Stimulated activated CD4-positive, alpha-beta T cell treated with anti-CD3 and anti-CD28 coated beads, TNF-alpha, amount 100 ng/mL, for 24 hours (primary cell): ENCODE measurements at places on chromosomes 5 and 9.

DNA sequence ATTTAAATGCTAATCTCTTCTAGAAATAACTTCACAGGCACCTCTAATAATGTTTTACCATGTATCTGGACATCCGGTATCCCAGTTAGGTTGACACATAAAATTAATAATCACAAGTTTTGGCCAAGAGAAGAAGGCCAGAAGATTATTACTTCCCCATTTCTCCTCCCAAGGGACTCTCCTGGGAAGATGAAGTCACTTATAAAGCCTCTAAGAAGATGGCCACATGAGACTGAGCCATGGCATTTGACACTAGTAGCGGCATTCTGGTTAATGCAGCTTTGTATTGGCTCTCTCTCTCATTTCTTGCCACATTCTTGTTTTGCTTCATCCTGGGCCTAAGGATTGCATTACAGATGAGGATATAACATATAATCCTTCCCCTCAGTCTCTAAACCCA, 34.5 kb upstream of the RASA1 start:
- DNase-seq = no peak

DNA sequence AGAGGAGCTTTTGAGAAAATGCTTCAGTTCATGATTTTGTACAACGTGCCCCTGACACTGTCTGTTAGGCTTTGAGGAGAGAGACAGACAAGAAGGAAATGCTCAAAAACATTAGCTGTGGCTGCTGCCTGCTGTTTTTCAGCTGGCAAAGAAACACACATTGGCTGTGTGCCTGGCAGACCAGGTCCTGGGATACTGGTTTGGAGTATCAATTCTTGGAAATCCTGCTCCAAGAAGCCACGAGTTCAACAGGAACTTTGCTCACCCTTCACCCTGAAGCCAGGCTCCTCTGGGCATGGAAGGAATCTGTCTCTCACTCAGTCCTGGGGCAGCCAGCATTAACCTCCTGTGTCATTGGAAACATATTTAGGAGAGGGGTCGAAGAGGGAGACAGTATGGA, 245.5 kb downstream of the AUH start:
- DNase-seq = no peak

DNA sequence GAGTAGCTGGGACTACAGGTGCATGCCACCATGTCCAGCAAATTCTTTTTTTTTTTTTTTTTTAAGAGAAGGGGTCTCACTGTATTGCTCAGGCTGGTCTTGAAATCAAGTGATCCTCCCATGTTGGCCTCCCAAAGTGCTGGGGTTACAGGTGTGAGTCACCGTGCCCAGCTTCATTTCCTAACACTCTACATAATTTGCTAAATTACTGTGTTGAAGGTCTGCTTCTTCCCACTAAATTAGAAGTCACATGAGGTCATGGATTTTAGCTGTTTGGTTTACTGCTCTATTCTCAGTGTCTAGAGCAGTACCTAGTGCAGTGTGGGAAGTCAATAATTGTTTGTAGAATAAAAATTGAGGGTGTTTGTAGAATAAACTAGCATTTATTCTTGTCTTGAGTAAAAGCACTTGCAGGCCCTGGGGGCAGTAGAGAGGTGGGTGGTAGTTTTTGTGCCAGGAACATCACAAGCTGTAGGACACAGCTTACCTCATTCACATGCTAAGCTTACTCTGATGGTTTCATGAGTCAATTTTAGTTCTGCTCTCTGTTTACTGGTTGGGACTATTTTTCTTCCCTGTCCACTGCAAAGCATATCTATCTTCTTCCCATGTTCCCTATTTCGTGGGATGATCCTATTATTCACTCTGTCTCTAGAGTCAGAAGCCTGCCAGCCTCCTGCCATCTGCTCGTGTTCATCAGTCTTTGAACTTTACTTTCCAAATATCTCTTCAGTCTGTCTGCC, 7.0 kb downstream of the TEX48 start:
- no peak for DNase-seq

GRCh38 chr5:158406884-158407823, 548.2 kb upstream of the CLINT1 start:
- DNase-seq = no peak

DNA sequence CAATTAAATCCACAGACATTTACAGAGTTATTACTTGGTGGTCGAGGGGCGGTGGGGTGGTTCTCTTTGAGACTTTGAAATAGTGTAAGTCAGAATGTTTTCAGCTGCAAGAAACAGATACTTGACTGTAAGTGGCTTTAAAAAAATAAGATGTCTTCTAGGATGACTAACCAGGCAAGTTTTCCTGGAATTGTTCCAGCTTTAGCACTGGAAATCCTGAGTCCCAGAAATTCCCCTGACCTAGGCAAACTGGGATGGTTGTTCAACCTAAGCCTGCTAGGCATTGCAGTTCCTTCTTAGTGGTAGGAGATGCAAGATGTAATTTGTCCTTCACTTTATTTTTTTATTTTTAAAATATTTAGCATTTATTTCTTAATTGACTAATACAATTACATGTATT, 169.5 kb upstream of the POC5 start:
- no peak for DNase-seq

DNA sequence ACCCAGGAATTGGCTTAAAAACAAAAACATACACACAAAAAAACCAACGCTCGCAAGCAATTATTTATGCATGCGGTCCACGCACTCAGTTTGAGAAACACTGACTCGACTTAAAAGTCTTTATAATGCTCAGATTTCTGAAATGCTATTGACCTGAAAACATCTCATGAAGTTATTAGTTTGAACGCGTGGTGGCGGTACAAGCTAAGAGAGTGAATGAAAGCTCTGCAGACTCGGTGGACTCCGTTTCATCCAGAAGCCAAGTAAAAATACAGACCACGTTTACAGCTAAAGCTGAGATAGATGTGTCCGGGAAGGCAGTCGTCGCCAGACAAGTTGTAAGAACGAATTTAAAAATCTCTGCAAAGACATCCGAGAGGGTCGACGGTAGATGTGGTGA, at the start of gene PCDHB6:
Gene PCDHB6 (plus strand): TSS at position 246 of the 400 bp plus-strand sequence. CDS start 201 bp downstream, outside the sequence.
- DNase-seq = no peak

- no peak for DNase-seq
These were observed 182.6 kb upstream of the ELL2 start for GRCh38 chr5:96144289-96144688.

DNA sequence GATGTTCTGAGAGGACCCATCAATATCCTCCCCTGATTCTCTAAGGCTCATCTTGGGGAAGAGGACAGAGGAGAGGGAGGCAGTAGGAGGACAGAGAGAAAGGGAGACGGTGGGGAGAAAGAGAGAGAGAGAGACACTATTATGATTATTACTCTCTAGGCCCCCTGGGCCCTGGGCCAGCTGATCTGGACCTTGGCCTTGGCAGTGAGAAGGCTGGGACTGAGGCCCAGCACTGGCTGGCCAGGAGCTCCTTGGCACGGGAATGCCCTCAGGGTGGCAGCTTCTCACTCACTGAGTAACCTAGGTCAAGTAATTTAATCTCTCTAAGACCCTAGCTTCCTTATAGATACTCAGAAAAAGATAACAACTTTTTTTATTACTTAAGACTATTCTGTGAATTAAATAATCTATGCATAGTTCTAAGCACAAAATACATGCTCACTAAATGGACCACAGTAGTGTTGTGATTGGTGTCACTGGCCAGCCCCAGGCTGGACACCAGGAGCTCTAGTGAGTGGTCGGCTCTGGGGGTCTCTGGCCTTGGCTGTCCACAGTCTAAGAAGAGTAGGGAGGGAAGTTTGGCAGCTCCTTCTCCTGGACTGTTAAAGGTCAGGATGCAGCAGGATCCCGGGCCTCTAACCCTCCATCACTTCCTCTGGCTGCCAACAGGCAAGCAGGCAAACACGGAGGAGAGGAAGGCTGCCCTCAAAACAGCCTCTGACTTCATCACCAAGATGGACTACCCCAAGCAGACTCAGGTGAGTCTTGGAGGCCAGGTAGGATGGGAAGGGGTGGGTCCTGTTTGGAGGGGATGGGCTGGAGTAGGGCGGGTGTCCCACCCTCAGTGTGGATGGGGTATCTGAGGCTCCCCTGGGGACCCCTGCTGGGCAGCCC, 50.0 kb downstream of the GSN start:
- no peak for DNase-seq

GRCh38 chr9:136325358-136325757, 2.0 kb upstream of the GPSM1 start:
- DNase-seq = no peak

GRCh38 chr5:98414938-98415337, 358.5 kb upstream of the RGMB start:
- DNase-seq = no peak

DNA sequence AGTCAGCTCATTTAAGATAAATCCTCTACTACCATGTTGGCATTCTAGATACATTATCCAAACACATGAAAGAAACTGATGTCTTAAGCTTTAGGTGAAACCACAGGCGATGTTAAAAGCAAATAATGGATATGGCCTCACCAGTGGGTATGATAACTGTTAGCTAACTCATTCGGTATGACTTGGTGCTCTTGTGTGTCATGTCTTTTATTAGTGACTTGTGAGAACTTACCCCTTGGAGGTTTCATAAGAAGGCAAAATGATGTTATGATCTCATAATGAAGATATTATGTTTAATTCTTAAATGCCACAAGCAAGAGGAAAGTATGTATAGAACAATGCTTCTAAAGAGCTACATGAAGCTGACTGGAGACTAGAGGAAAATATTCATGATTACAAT, 1227.0 kb downstream of the EFNA5 start:
- no peak for DNase-seq

DNA sequence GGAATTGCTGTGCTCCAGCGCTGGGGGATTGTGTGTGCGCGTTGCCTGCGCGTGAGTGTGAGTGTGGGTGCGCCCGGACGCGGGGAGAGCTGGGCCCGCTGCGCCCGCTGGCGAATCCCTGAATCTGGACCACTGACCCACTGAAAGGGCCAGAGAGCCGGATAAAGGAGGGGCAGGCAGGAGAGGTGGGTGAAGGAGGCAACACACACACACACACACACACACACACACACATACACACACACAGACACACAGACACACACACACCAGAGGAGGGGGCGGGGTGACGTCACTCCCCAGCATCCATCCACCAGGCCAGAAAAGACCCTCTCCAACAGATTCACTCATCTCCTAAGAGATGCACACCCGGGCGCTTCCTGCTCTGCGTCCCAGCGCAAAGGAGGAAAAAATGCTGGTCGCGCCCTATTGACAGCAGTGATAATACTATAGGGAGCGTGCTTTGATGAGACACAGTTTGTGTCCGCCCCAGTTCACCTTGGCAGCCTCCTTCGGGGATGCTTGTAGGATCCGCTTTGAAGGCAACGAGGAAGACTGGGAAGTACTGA, 1059.1 kb upstream of the DMAC1 start:
- DNase-seq = no peak

DNA sequence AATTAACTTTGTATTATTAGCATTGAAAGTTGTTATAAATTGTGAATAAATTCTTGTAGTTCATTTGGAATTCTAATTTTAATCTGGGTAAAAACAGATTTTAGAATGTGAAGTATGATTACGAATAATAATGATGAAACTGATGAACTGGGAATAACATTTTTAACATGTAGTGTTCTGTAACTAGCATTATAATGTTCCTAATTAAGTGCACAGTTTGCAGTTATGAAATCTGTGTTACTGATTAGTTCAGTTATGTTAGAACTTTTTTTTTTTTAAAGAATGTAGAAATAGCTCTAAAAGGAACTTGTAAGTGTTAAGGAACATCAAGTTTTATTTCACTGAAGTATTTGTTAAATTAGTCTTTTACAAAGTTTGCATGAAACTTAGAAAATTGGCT, 48.9 kb upstream of the EIF4EBP3 start:
- DNase-seq = no peak

DNA sequence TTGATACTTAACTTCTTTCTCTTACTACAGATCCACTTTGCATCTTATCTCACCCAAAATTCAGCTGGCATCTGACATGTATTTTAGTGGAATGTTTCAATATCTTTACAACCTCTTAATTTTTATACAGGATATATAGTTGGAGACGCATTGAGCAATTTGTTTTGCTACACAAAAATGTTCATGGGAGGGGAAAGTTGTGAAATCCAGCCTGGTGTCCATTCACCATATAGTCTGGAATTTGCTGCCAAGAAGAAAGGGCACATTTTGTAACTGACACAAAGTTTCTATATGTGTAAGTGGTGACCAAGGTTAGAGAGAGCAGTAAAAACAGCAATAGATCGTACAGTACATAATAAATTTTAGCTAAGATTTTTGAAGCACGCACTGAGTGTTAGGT, 14.0 kb upstream of the CHD1 start:
- no peak for DNase-seq

GRCh38 chr5:156191547-156191946, 135.4 kb upstream of the SGCD start:
- no peak for DNase-seq

DNA sequence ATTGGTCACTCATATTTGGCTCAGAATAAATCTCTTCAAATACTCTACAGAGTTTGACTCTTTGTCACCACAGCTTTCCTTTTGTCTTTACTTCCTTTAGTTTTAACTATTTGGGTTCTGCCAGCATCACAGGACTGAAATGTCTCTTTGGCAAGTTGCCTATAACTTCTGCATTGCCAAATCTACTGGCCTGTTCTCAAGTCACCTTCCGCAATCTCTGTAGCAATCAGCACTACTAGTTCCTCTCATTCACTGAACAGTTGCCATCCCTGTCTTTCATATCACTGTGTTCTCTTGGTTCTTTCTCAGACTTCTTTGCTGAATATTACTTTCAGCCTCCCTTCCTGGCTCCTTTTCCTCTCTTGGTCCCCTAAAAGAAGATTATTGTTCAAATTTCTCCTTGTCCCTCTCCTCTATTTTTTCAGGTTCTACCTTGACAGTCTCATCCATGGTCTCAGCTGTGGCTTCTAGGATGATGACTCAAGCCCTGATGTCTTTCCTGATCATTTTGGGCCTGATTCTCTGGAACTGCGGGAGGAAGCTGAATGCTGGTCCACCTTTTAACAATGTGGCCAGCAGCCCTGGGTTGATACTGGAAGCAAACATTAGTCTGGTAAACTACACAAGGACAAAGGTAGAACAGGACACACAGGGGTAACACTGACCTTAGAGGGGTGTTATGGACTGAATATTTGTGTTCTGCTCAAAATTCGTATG, 44.0 kb upstream of the LIFR start:
- DNase-seq = no peak

GRCh38 chr9:104863180-104863883, 64.6 kb downstream of the ABCA1 start:
- DNase-seq = peak; percentile 30

GRCh38 chr9:134661791-134662142, 20.2 kb downstream of the COL5A1 start:
- DNase-seq = no peak

- DNase-seq = peak; percentile 43
These were observed 83.9 kb upstream of the GRAMD2B start for GRCh38 chr5:126339215-126339805.

DNA sequence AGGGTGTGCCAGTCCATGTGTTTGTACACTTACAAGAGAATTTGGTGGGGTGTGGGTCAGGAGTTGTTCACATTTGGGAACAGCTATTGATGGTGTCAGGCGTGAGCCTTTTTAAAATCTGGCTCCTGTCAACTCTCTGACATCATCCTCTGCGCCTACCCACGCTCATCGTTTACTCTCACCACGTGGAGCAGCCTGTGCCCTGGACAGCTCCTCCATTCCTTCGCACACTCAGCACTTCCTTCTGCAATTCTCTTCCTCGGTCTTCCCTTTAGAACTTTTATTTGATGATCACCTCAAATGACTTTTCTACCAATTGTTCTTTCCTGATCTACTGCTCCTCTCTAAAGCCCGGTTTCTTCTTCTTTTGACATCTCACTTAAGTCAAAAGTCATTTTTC, 42.1 kb upstream of the GNAQ start:
- no peak for DNase-seq
